RWPE1 (cell line): ENCODE measurements at places on chromosomes 6 and 20.

DNA sequence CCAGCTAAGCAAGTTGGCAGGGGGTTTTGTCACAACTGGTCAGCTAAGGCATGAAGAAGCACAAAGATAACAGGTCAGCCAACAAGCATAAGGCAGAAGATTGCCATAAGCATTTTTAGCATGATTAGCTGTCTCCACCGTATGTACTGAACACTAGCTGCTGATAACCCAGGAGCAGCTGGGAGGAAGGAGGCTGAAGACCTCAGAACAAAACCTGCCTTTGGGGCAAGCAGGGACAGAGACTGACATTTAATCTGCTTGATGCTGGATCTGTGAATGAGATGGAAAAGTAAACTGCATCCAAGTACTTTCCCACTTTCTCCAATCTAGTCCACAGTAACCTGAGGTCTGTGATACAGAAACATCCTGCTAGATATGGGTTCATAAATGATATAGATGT lies 353.0 kb upstream of the MAP3K7 start:
- DNase-seq, result no peak

- DNase-seq, result no peak
These were observed 9.8 kb upstream of the CGA start for GRCh38 chr6:87104667-87105066.

- no peak for DNase-seq
These were observed 90.2 kb downstream of the F13A1 start for GRCh38 chr6:6230286-6230685.

- no peak for DNase-seq
These were observed 147.7 kb downstream of the SH3BGRL2 start for GRCh38 chr6:79778816-79779215.

DNA sequence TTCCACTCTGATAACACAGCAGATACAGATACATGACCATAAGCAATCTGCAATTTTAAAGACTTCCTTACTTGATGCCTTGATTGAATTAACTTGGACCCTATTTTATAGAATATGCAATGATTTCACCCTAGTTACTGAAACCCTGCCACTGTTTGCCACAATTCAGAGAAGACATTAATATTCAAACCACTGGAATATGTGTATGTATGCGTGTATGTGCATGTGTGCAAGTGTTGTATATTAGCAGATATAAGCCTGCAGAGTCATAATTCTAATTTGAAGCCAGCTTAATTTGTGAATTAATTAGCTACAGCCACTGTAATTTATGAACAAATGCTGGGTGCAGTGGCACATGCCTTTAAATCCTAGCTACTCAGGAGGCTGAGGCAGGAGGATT lies 9.3 kb downstream of the VNN2 start:
- DNase-seq, result no peak

GRCh38 chr20:19015351-19016139 lies 196.9 kb upstream of the SLC24A3 start:
- no peak for DNase-seq

- DNase-seq, result no peak
These were observed 104.6 kb downstream of the EPB41L2 start for GRCh38 chr6:130958468-130958867.

- no peak for DNase-seq
These were observed 17.1 kb upstream of the MOXD1 start for GRCh38 chr6:132418235-132418965.

GRCh38 chr6:11364971-11365397 lies 132.5 kb upstream of the NEDD9 start:
- DNase-seq, result no peak

GRCh38 chr6:165988757-165989456 lies 178.7 kb downstream of the TBXT start:
- no peak for DNase-seq
